ENCODE measurements at places on chromosomes 12 and 14.

GRCh38 chr12:53292426-53292825, 2.9 kb upstream of the PFDN5 start:
- no peak for DNase-seq

- DNase-seq = no peak
Measured at GRCh38 chr12:10740182-10740581, 17.1 kb upstream of the YBX3 start.

DNA sequence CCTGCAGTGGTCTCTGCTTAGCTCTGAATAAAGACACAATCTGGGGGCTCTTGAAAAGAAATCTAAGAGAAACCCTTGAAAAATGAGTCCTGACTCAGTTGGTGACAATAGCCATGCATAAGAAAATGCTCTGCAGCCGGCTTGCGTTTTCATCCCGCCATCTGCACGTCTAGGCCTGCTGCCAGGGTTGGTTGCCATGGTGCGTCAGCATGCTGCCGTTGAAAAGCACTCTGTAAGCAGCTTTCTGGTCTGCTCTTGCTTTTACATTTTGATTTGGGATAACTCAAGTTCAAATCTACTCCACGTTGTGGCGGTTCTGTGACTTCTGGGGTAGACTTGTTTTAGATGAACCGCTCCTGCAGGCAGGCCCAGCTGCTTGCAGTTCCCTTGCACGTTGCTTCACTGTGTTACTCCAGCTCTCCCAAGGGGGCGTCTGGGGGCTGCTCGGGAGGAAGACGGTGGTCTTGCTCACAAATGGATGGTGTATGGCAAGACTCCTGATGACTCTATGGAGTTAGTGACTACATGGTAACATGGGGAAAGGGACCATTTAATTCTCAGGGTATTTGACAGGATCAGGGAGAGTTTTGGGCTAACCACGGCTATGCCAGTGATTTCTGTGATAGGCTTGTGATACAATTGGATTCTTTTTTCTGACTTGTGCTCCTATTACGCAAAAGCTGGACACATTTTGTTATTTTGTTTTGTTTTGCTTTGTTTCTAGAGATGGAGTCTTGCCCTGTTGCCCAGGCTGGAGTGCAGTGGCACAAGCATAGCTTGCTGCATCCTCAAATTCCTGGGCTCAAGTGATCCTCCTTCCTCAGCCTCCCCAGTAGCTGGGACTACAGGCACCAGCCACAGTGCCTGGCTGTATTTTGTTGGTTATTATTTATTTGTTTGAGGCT, 15.8 kb downstream of the WNT5B start:
- no peak for DNase-seq

DNA sequence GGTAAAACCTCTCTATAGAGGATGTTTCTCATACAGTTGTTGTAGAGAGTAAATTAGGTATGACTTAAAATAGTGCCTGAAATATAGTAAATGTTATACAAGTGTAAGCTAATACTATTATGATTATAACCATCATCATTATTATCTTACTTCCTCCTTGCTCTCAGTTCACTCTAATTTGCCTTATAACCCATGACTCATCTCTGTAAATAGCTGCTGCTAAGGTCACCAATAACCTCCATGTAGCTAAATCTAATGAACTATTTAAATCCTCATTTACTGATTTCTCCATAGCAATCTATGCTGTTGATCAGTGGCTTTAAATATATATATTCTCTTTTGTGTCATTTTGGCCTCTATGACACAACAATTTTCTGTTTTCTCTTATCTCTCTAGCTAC, 109.6 kb downstream of the RMST start:
- DNase-seq = no peak

DNA sequence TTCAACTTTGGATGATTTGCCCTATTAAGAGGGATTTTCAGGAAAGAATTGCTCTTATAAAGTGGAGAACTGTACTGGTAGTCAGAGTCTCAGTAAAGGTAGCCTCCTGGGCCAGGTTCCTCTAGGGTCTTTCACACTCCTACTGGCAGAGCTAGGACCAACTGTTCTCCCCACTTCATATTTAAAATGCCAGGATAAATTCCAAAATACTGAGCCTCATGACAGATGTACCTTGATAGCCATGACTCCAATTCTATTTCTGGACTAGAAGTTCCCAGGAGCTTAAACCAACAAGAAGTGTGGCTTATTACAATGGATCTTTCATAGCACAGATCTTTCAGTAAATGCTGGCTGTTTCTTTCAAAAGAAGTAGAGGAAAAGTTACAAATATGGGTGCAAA, 126.5 kb downstream of the C12orf75 start:
- DNase-seq = no peak

DNA sequence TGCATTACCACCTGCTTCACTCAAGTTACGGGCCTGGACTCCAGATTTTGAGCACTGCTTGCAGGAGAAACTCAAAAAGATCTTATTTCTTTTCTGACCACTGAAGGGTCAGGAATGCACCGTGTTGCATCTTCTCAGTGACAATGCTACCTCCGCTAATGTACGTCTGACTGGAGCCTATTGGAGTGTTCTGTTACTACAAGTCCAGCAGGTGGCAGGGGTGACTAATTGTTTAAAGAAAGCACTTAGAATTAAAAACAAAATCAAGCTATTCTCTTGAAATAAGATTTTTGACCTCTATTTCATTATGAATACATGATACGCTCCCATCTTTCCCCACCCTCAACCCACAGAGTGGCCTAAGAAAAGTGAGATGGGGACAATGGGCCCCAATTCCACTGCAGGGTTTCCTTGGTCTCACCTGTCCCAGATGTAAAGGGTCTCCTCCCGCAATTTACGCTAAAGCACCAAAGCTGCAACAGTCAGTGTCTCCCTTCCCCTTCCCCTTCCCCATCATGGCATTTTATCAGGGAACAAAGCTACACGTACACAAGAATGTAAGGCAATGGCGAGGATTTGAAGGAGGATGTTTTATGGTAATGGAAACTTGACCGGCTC, 2.2 kb downstream of the TBPL2 start:
- DNase-seq = peak; percentile 50

GRCh38 chr12:48861111-48861510, 4.6 kb downstream of the RND1 start:
- DNase-seq = no peak

DNA sequence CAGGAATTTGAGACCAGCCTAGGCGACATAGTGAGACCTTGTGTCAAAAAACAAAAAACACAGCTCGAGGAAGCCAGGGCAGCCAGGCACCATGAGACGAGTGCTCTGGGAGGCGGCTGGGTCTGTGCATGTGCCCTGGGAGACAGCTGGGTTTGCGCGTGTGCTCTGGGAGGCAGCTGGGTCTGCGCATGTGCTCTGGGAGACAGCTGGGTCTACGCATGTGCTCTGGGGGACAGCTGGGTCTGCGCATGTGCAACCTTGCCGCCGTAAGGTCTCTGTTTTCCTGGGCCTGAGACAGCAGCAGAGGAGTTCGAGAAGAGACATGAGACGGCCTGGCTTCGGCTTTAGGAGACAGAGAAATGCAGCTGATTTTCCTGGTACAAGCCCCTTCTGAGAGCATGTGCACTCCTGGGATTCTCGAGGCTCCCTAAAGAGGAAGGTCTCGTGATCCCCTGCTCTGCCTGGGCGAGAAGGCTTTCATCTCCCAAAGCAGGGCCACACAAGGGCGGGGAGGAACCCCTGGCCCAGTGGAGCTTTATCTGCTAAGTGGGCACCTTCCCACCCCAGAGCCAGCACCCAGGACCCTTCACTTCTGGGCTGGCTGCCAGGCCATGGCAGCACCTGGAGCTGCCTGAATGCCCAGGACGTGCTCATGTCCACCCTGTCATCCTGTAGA, 3.5 kb upstream of the BDKRB1 start:
- DNase-seq = no peak

- DNase-seq = no peak
Measured at GRCh38 chr12:87270919-87271318, 758.3 kb downstream of the C12orf50 start.

DNA sequence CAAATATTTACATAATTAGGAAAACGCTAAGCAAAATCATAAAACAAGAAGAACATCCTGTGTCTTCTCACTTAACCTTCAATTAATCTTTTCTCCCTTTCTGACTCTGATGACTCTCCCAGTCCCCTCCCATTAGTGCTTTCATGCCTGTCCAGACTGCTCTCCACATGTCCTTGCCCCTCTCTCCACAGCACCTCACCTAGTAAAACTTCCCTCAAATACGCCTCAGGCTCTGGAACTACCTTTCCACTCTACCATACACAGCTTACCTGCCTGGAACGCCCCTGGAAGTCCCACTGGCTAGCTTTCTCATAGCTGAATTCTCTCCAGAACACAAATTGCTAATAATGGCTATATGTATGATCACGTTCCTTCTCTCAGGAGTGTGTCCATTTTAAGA, 44.7 kb downstream of the SLC5A8 start:
- no peak for DNase-seq

DNA sequence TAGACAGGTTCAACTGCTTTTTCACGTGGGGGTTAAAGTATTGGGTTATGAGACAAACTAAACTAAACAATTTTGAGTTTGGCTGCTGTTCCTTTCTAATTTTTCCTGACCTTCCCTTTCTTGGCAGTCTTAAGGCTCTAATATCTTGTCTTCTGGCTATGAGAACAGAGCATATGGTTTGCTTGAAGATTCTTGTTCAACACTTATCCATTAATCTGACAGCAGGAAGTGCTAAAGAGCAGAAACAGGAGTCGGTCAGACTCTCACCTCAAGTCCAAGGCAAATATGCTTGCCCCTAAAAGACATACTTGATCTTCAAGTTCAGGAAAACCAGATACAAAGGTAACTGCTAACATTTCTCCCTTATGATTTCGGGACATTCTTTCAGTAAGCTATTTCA, 52.6 kb upstream of the KCNJ8 start:
- DNase-seq = no peak

DNA sequence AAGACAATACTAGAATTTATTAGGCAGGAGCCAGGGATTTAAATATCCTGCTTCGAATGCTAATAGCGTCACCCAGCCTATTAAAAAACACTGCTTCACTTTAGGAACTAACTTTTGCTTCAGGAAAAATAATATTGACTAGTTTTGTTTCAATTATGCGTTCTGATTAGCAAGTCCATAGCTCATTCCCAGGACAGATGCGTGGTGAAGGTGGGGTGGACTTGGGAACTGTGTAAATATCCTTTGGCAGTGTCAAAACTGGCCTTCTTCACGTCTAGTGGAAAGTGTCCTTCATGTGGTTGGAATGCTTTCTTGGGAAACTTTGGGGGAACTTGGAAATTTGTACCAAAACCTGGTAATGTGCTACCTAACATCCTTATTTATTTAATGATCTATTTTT, 474.8 kb upstream of the NOVA1 start:
- DNase-seq = no peak

DNA sequence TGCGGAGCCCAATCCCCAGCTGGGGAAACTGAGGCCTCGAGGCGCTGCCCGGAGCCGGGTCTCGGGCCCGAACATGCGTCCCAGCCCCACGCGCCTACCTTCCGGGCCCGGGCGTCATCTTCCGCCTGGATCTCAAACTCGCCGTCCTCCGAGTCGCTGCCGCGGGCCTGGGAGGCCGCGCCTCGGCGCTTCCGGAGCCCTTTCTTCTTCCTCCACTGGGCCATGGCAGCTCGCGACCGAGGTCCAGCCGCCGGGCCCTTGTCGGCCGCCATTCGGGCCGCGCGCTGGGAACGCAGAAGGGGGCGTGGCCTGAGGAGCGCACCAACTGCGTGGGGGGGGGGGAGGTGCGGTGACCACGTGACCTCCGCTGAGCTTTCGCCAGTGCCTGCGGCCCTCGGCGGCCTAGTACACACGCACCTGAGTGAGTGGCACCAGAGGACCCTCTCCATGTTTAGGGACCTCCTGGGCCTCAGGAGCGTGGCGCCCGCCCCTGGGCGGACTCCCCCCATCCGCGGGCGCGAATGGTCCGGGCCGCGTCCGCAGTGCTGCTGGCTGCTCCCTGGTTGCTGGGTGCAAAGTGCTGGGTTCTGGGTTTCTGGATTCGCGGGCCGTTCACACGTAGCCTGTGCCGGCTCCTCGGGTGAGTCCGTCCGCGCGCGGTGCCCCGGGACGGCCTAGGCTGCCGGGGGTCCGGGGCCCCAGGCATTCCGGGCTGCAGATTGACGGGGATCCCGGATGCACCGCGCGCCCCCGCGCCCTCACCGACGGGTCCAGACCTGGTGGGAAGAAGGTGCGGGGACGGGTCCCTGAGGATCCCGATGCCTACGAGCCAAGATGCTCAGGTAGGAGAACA, at the start of the genes DDX54 and RITA1:
Gene DDX54 (minus strand): TSS at position 299 of the 853 bp plus-strand sequence. CDS start 27 bp downstream, at position 272.
Gene RITA1 (plus strand): TSS at position 542 of the 853 bp plus-strand sequence. CDS start 1,026 bp downstream, outside the sequence.
- peak; percentile 83 for DNase-seq
